ENCODE measurements at places on chromosomes 5 and 9.

GRCh38 chr5:155625897-155626543, 612.5 kb downstream of the KIF4B start:
- DNase-seq = no peak

DNA sequence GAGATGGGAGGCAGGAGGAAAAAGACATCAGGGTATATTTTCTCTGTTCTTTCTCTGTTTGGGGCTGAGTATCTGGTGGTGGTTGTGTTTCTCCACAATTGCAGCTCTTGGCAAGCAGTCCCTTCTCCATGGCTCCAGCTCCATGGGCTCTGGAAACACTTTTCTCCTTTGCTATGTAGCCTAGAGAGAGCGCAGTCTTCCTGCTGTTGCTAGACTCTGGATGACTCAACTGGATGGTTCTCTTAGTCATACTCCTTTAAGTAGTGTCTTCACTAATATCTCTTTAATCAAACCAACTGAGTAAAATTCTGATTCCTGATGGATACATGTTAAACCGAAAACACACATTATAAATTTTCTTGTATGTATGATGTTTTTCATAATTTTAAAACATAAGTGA, 3.3 kb upstream of the PLGRKT start:
- no peak for DNase-seq

DNA sequence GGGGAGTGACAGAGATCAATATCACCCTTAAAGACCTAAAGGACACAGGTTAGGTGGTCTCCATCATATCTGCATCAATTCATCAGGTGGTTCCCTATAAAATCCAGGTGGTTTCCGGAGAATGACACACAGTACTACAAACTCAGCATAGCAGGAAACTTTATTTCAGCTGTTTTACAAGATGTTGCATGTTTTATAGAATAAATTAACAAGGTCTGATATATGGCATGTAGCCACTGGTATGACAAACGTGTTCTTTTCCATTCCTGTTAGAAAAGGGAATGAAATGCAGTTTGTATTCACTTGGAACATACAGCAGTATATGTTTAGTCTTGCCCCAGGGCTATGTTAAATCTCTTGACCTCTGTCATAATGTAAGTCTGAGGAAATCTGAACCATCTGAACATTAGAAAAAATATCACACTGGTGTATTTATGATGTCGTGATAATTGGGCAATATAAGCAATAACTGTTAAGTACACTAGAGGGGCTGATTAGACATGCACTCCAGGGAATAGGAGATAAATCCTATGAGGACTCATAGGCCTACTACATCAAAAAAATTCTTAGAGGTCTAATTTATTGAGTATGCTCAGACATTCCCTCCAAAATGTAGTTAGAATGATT, 42.2 kb upstream of the TNFSF8 start:
- DNase-seq = no peak

DNA sequence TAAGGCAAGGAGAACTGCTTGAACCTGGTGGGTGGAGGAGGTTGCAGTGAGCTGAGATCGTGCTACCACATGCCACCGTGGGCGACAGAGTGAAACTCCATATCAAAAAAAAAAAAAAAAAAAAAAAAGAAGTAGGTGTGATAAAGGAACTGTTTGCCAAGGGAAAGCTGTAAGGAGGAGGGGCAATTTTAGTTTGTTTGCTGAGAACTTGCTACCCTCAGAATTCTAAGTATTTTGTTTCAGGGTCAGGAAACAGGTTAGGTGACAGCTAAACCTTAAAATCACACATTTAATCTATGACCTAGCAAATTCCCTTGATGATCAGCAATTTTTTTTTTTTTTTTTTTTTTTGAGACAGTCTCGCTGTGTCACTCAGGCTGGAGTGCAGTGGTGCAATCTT, 7.2 kb upstream of the ARRDC3 start:
- DNase-seq = no peak

DNA sequence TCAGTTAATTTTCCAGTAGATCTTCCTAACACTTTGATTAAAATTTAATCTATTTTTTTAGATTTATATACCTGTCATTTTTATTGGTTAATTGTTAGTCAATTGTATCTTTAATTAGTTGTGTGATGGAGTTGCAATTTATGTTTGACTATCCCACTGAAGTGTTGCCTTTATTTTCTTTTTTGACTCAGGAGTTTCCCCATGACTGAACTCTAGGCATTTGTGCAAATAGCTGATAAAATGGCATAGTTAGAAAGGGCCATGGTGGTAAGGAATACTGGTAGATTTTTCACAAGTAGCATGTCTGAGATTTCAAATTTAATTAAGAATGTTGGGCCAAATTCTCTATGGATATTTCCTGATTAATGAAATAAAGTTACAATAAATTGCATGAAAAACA, 273.1 kb upstream of the DAB2 start:
- no peak for DNase-seq

DNA sequence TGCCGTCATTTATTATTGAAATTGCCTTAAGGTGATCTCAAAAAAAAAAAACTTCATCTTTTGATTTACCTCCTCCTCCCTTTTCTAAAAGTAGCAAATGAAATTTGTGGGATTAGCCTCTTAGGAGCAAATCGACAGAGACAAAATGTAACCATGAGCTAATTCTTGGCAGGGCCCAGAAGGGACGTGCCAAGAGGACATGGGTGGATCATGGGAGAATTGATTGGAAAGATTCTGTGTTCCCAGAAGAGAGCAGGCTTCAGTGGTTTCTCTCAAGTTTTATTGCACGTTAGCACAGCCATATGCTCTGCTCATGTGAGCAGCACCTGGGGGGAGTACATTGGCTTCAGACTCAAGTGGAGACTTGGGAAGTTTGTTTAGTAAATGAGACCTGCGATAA, 394.6 kb downstream of the ELAVL2 start:
- no peak for DNase-seq

- no peak for DNase-seq
Measured at GRCh38 chr9:110958847-110959246, 79.4 kb downstream of the LPAR1 start.

DNA sequence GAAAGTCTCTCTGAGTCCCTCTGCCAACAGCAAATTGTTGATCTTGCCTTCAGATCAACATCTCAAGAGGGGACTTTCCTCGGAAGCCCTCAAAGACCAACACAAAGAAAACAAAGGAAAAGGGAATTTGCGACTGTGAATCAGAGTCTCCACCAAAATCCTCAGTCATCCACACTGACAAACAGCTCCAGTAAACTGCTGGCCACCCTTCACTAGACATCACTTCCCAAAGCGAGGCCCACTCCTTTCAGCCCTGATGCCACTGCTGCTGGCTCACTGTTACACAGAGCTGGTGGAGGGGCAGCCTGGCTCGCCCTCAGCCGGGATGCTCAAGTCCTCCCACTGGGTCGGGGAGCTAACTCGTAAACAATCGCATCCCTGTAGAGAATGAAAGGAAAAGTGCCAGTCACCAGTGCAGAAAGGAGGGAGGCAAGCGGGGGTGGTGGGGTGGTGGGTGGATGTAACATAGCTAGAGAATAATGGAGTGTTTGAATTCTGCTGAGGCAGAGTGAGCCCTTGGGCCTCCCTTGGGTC, 1.3 kb downstream of the FGF1 start:
- no peak for DNase-seq

DNA sequence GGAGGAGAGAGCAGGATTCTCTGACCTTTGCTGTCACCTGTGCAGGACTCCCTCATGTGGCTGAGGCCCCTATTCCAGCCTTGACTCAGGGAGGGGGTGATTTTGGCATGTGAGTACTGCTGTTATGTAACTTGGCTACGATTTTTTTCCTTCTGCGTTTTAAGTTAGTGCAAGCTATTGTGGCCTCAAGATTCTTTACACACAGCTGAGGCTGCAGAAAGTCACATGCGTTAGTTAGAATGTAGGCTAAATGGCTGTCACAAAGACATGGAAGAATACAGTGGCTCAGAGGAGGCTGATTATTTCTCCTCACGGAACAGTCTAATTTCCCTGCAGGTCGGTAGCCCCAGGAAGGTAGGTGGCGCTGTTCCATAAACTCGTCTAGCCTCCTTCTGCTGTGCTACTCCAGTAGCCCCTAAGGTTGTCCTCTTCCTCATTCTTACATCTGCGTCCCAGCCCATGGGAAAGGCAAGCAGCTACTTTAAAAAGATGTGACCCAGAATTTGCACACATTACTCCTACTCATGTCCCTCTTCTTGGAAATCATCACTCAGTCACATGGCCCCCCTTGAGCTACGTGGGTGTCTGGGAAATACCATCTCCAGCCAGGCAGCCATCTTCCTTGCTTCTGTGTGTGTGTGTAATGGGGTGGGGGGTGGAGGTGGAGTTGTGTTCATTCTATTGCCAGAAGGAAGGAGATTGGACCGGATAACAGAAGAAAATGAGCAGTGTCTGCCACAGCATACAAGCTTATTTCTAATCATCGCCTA, 486.6 kb downstream of the CCDC171 start:
- DNase-seq = no peak

GRCh38 chr5:116476897-116477537, 97.6 kb downstream of the SEMA6A start:
- no peak for DNase-seq

DNA sequence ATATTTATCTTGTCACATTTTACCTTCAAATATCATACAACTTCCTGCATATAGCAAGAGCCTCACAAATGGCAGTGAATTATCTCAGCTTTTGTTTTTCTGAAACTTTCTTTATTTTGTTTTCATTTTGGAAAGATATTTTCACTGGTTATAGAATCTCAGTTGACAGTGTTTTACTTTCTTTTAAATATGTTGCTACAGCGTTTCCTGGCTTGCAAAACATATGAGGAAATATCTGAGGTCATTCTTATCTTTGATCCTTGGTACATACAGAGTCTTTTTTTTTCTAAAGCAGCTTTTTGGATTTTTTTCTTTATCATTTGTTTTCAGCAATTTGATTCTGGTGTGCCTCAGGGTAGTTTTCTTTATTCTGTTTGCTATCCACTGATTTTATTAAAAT, 77.6 kb upstream of the CEP78 start:
- no peak for DNase-seq

DNA sequence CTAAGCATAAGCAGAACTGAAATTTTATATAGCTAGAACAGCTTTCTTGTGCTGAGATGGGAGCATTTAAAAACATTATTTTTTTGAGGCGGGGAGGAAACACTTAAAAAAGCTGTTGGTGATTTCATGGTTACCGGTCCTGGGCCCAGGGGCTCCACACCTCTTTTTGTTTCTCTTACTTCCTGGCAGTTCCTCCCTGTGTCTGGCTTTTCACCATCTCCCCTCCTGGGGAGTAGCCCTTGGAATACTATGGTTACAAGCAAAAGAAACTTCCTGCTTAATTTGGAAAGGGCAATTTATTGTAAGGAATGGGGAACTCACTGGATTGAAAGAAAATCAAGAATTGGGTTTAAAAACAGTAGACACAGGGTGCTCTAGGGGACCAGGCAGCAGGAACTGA, 105.1 kb downstream of the SLC24A2 start:
- no peak for DNase-seq

DNA sequence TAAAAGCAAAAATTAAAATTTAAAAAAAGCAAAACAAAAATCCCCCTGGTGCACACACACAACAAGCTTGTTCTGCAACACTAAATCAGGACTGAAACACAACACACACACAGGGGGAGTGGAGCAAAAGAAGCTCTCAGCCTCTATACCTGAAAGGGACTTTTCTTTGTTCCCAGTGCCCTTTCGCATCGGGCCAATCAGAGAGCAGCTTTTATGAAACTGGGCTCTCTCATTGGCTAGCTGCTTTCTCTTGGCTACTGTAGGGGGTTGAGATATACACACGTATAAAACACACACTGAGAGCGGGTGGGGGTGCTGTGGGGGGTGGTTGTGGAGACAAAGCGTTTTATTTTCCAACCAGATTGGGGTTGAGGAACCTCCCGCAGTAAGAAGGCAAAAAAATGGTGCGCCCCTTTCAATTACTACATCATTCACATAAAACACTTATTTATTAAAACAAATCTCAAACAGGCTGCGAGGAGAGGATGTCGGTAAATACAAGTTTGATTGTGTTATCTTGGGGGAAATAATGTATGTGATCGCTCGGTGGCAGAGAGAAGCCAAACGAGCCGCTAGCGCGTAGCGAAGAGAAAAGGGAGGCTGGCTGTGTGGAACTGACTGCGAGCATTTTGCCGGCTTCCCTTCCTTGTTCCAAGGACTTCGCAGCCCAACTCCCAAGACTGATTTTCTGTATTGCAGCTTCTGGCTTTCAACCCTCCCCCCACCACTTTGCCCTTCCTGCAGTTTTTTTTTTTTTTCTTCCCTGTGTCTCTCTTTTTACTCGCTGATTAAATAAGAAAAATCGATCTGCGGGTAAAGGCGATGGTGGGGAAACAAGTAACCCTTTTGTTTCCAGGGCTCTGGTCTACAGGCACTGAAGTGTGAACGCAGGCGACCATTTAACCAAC, 2.5 kb upstream of the ZNF608 start:
- DNase-seq = peak; percentile 46

DNA sequence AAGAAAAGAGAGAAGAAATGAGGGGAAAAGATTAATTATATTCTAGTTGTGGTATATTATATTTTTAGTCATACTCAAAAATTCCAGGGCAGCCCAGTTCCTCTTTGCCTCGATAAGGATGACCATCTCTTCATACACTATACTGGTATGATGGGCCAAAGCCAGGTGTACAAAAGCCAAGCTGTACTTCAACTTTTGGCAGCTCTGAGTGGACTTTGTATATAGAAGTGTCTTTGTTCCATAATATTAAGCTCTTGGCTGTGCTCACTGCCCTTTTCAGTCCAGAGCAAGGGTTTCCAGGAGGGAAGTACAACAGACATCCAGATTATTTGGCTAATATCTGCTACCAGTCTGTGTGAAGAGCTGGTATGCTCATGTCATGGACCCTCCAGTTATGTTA, 934.3 kb upstream of the CDH10 start:
- no peak for DNase-seq

DNA sequence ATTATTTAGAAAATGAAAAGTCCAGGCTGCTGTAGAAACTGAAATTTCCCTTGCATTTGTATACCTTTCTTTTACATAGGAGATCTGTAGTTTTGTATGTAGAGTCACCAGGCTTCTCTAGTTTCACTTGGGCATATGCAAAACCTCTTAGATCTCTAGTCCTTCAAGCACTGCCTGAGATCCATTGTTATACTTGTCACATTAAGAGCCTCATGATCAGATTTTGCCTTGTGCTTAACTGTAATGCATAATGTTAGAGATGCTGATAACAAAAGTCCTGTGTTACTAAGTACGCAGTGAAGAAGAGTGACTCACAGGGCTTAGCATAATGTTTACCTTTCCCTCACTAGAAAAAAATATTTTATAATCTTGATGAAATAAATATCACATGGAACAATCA, 250.2 kb downstream of the CYLC2 start:
- no peak for DNase-seq

GRCh38 chr9:93248386-93249040, 64.6 kb downstream of the WNK2 start:
- DNase-seq = no peak

DNA sequence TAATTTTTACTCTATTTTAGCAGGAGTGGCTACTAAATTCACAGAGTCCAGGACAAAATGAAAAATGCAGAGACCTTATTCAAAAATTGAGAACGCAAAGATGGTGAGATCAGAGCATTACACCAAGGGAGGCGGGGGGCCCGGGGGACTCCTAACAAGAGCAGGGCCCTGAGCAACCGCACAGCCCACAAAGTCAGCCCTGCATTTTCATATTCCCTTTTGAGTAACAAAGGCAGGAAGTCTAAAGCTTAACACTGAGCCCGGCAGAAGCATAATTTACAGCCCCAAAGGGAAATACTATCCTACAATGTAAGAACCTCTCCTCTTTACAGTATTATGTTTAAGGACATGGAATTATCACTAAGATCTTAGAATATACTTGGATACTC, 69.4 kb downstream of the TLE1 start:
- DNase-seq = no peak
